Fibroblast of skin of back (primary cell): ENCODE measurements at places on chromosomes 2 and 18.

GRCh38 chr18:62438402-62438801 lies 84.4 kb upstream of the ZCCHC2 start:
- no peak for DNase-seq

- DNase-seq = no peak
These were observed 417.6 kb upstream of the LINC00305 start for GRCh38 chr18:64566456-64566855.

DNA sequence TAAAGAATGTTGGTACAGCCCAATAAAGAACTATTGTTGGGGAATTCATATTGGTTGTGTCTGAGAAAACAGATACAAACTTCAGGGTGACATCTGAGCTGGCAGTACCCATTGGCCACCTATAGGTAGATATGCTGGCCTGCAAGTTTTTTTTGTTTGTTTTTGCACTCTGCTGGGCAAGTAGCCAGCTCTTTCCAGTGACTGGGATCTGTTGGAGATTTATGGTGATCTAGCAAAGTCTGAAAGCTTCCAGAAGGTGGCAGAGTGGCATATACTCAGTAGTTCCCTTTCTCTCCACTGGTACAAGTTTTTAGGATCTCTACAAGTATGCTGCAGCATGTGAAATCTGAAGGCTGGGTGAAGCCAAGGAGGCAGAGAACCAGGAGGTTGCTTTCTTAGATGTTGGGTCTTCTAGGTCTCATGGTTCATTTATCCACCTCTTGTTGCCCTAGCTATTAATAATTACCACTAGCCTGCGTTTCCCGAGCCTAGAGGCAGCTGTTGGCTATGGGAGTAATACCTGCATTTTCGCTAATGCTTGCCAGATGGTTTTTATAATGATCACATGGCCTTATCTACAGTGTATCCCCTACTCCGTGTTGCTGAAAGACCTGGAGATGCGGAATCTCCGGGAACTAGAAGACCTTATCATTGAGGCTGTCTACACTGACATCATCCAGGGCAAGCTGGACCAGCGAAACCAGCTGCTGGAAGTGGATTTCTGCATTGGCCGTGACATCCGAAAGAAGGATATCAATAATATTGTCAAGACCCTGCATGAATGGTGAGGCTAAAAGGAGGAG lies 9.5 kb downstream of the COPS7B start:
- peak; percentile 75 for DNase-seq

- no peak for DNase-seq
These were observed 13.2 kb downstream of the ITM2C start for GRCh38 chr2:230877759-230878598.

DNA sequence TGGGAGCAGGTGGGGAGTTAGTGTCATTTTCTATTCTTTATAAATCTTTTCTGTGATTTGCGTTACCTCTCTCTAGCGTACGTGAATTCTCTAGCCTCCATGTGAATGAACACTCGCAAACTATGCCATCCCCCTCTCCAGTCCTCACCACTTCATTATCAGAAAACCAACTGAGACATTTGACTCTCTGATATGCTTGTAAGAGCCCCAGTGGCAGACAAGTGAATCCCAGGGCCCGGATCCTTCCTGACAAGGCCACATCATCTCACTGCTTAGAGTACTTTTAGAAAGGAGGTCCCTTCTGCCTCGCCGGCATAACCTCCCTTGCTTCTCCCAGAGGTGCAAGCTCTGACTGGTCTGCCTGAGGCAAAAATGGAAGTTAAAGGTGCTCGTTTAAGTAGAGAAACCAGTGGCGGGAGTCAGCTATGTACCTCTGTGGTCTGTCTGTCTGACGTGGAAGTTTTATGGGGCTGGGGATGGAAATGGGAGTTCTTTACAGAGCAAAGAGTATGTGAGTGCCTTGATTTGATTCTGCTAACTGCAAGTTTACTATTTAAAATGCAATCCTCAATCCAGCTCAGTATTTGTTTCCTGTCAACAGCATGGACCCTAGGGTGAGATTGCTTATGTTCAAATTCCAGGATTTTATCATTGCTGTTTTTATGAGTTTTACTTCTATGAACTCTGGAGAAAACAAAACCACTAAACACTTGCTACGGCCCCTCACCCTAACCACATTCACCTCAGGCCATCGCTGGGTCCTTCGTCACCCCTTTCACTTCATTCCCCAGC lies 114.9 kb upstream of the MSTN start:
- no peak for DNase-seq

DNA sequence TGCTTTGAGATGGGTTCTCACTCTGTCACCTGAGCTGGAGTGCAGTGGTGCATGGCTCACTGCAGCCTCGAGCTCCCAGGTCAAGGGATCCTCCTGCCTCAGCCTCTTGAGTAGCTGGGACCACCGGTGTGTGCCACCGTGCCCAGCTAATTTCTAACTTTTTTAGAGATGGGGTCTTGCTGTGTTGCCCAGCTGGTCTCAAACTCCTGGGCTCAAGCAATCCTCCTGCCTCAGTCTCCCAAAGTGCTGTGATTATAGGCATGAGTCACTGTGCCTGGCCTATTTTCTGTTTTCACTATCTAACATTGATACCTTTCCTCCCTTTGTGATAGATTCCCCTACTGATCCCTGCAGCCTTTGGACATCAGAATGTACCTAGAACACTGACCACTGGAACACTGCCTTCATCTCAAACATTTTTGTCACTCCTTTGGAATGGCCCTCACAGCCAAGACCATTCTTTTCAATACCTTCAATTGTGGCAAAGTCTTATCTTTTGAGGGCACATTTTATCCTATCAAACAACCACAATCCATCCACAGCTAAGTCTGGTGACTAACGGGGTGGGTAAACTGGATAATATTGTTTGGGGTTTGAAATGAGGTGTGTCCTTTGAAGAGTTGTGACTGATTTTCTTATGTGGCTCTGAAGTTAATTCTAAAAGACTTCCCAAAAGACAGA lies 43.7 kb downstream of the EPAS1 start:
- no peak for DNase-seq

GRCh38 chr2:95382192-95382591 lies 20.3 kb upstream of the FAHD2A start:
- DNase-seq = no peak

GRCh38 chr2:102615620-102616436 lies 3.5 kb upstream of the SLC9A2 start:
- peak; percentile 56 for DNase-seq

- no peak for DNase-seq
These were observed 23.7 kb downstream of the KCNF1 start for GRCh38 chr2:10935366-10935918.

GRCh38 chr18:10454681-10455557 lies 484 bp downstream of the APCDD1 start:
- peak; percentile 25 for DNase-seq

DNA sequence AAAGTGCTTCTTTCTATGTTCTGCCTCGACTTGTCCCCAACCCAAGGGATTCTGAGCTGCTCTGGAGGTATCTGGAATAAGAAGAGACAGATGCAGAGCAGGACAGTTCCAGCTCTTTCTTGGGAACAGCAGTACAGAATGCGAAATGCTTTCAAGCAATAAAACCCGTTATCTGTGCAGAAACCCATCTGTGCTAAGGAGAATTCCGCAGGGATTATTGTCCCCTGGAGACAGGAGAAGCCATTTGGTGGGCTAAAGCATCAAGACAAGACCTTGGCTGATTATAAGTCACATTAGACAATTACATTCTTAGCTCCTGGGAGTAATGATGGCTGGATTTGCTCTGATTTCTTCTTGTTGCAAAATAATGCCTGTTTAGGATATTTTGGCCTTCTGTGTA lies 185.4 kb upstream of the GLI2 start:
- no peak for DNase-seq

- peak; percentile 36 for DNase-seq
These were observed 286.5 kb downstream of the LPIN1 start for GRCh38 chr2:12032975-12033374.

DNA sequence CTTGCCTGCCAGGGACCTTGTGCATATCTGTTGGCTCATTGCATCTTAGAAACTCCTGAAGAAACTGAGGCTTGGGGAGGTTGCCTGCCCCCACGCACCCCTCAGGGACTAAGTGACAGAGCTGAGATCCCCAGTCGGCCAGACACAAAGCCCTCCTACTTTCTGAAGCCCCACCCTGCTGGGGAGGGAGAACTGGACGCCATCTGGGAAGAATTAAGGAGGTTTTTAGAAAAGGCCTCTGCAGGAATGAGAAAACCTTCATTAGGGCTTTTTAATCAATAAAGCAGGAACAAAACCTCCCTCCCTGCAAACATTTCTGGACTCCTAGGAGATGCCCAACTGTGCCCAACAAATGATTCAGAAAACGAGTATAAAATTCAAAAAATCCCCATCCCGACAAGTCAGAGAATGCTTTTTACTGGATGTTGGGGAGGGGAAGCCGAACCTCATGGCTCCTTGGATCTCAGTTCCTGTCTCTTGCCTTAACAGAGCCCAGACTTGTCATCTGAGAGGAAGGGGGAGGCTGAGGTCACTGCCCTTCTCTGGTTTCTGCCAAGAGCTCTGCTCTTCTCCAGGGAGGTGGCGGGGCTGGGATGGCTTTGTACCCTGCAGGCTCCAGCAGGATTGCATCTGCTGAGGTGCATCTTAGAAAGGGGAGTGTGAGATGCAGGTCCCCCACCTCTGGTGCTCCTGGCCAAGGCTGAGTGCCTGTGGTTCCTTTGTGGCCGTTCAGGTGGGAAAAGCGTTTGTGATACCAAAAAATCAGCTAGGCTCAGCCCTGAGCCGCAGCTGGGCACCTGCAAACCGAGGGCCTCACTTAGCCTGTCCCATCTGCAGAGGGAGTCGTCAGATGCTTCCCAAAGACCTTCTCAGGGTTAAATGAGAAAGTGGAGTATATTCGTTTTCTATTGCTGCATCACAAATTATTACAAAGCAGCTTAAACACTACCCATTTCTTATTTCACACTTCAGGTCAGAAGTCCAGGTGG lies 142.4 kb downstream of the ZFP36L2 start:
- DNase-seq = peak; percentile 87

GRCh38 chr2:121596221-121597080 lies 52.8 kb downstream of the CLASP1 start:
- DNase-seq = peak; percentile 64

DNA sequence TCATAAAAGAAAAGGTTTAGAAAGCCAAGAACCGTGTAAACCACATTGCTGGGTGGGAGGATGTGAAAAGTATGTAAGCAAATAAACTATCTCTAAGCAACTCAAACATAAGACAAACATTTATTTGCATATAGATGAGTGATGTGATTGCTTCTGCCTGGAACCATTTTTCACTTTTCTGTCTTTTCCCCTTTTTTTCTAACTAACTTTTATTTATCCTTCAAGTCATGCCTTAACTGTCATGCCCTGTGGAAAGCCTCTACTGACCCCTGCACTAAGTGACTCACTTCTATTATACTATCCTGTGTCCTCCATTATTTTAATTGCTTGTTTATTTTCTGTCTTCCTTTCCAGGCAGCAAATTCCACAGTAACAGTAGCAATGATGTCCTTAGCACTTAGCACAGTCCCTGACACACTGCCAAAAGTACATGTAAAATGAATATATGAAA lies 87.5 kb upstream of the CTAGE1 start:
- DNase-seq = peak; percentile 21

- no peak for DNase-seq
These were observed 862.2 kb upstream of the DDX18 start for GRCh38 chr2:116952254-116952653.

DNA sequence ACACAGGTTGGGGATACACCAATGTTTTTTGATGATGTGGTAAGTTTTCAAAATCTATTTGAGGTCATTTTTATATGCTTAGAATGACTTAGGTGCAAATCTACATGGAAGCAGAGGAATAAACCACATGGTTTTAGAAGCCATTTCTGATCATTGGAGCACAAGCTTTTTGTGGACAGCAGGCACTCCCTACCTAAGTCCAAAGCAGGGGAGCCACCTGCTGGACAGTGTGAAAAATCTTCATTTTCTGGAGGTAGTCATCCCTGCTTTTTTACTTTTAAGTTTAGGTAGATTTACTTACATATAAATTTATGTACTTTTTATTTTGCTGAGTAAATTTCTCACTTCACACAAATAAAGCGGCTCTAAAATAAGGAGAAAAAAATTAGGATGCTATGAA lies 323.2 kb downstream of the PLCL1 start:
- DNase-seq = peak; percentile 67

DNA sequence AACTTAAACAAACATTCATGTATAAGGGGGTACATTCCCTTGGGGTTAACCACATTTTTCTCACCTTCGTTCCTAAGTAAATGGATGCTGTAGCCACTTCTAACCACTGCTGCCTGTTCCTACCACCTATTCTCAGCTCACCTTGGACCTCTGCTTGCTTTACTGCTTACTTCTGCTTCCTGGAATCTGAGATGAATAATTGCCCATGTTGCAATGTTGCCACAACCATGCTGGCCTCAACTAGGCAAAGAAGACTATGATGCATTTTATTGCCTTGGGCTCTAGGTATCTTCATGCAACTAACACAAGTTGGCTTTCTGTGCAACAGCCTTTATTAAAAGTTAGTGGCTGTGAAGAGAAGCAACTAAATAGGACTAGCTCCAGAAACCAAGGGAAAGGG lies 106.3 kb upstream of the TCF4 start:
- no peak for DNase-seq

GRCh38 chr18:62954366-62954765 lies 239.0 kb downstream of the PHLPP1 start:
- peak; percentile 8 for DNase-seq

DNA sequence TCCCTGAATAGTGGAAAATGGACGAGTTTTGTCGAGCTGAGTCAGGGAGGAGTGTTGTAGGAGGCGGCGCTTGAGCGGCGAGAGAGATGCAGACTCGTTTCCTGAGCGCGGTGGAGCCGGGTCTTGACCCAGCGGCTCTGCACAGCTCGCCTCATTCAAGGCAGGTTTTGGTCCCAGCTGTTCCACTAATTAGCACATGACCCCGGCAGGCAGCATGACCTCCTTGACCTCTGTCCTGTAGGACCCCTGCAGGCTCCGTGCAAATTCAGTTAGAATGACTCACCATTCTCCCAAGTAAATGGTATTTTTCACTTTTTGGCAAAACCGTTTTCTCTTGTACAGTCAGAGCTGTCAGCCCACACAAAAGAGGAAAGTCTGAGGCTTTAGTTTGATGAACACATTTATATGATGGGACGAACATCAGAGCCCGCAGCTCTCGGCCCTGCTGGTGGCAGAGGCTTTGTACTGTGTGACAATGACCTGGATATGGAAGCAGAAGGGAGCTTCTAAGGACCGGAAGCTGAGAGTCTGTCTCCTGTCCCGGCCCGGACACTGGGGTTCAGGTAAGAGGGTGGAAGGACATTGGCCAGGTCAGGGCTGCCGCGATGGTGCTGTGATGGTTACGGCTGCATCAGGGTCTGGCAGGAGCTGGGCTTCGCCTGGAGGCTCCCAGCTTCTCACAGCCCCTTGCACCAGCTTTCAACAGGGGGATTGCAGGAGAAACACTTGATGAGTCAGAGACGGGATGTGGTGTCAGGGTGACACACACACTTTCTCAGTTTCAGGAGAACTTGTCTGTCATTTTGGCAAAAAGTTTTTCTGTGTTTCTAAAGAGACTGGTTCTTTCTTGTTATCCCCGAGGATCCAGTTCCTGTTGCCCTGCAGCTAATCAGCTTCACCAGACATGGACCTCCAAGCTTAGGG lies 29.9 kb upstream of the ALKAL2 start:
- peak; percentile 64 for DNase-seq
